ELR (cell line): ENCODE measurements at places on chromosomes 3 and 15.
A peak's percentile ranks its signal among the peaks of the same experiment; 100 is the strongest.

DNA sequence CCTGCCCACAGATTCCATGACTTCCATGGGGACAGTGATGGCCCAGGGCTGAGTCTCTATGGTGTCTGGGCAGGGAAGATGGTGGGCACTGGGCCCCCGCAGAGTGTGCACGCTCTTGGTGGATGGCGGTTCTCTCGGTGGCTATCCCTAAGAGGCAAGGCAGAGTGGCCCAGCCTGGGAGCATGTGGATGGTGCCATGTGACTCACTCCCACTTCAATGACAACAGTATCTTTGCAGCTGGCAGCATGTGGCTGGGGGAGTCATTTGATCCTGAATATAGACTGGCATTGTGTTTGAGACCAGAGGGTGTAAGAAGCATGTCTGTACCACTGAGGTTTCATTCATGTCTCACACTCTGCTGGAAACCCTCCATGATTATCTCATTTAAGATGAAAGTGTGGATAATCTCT, 101.2 kb downstream of the CORO2B start:
- no peak for DNase-seq

DNA sequence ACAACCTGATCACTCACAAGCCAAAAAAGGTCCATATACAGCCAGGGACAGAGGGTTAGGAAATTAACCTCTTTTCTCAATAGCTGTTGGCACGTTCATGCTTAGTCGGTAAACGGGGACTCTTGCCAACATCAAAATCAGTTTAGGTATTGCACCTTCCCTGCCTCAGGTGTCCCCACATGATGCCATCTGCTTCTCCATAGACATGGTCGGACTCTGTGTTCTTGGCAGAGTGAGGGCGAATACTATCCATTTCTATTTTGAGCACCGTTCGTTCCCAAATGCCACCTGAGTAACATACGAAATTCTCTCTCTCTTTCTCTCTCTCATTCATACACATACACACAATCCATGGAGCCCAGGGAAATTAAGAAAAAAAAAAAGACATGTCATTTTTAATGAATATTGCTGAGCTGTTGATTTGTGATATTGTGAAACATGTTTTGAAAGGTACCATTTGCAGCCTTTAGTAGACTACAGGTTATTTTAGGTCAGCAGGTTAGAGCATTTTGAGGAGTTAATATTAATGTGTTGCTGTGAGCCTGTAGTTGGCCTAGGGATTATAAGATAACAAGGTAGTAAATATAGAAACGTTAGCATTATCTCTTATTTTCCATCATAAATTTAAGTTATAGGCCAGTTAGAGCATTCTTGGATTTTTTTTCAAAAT, 78.5 kb downstream of the GHSR start:
- no peak for DNase-seq

GRCh38 chr3:52119099-52119498, 35.1 kb downstream of the POC1A start:
- no peak for DNase-seq

- peak; percentile 43 for DNase-seq
Measured at GRCh38 chr15:39747326-39747725, 35.3 kb downstream of the FSIP1 start.

DNA sequence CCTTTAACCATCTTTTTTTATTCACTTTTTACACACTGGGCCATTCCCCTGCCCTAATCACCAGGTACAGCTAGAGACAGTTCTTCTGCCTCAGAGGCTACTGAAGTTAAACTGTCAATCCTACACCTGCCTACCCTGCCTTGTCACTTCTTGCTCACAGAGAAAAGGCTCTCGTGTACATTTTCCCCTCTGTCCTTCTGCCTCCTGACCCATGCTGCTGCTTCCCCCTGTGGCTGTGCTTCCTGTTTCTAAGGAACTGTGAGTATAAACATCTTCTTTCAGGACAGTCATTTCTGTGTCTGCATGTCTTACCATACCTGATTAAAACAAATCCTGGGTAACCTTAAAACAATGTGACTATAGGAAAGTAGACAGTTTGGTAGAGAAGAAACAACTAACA, 236.4 kb upstream of the MRPL3 start:
- DNase-seq = no peak

DNA sequence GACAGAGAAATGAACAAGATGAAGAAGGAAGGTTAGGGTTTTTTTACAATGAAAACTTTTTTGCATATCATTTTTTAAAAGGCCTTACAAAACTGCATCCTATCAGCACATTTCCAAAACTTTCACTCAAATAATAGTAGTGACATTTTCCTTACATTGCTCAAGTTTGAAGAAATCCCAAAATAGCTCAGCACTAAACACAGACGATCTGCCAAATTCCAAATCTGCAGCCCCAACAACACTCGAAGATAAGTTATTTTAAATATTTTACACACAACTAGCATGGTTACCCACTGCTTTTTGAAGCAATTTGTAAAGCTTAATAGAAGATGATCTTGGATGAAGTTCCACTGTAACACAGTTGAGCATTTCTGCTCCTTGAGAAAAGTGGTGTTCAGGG, 535.6 kb upstream of the ALCAM start:
- DNase-seq = no peak

- peak; percentile 55 for DNase-seq
Measured at GRCh38 chr3:169836078-169836941, 23.6 kb upstream of the LRRC34 start.

DNA sequence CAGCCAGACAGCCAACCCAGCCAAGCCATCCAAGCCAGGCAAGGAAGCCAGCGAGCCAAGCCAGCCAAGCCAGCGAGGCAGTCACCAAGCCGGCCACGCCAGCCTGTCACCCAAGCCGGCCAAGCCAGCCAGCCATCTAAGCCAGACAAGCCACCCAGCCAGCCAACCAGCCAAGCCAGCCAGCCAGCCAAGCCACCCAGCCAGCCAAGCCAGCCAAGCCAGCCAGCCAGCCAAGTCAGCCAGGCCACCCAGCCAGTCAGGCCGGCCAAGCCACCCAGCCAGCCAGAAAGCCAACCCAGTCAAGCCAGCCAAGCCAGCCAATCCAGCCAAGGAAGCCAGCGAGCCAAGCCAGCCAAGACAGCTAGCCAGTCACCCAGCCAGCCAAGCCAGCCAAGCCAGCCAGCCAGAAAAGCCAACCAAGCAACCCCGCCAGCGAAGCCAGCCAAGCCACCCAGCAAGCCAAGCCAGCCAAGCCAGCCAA, 201.2 kb downstream of the GOLGA6L6 start:
- no peak for DNase-seq

- DNase-seq = no peak
Measured at GRCh38 chr3:42728056-42728455, 25.5 kb upstream of the HHATL start.

DNA sequence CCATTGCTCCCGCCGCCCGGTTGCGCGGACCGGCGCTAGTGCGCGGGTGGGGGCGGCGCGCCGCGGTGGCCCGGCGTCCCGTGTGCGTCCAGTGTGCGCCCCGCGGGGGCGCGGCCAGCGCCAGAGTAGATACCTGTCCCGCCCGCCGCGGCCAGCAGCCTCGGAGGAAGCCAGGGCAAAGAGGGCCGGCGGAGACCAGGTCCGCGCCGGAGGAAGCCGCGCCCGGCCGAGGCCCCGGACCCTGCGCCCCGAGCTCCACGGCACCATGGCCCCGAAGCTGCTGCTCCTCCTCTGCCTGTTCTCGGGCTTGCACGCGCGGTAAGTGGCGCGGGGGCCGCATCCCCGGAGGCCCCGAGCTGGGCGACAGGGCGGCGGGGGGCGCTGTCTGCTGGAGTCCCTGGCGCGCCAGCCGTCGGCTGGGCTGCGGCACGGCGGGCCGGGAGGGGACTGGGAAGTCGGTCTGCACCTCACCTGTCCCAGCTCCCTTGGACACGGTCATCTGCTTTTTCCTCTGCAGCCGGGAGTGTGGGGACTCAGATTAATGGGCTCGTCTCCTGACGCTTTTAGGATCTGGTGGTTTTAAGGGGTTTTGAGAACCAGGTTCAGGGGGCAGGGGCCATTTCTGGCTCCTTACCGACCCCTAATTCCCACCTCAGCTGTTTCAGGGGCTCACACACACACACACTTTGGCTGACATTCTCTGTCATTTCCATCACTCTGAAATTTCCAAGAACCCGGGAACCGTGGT, 464 bp downstream of the GABRG3 start:
- DNase-seq = no peak

GRCh38 chr3:107044677-107045076, 332.6 kb upstream of the CCDC54 start:
- no peak for DNase-seq
